NB4 (cell line): ENCODE measurements at places on chromosomes 11 and 22.

DNA sequence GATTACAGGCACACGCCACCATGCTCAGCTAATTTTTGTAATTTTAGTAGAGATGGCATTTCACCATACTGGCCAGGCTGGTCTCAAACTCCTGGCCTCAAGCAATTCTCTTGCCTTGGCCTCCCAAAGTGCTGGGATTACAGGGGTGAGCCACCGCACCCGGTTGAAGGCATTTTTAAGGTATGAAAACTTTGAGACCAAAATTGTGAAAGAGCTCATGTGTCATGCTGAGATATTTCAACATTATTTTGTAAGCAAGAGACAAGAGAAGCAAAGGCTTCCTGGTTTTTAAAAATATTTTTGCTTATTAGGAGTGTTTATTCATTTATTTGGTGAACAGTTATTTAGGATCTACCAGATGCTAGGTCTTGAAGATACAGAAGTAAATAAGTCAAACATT is 6.8 kb downstream of the NHERF4 start:
- peak; percentile 74 for DNase-seq

DNA sequence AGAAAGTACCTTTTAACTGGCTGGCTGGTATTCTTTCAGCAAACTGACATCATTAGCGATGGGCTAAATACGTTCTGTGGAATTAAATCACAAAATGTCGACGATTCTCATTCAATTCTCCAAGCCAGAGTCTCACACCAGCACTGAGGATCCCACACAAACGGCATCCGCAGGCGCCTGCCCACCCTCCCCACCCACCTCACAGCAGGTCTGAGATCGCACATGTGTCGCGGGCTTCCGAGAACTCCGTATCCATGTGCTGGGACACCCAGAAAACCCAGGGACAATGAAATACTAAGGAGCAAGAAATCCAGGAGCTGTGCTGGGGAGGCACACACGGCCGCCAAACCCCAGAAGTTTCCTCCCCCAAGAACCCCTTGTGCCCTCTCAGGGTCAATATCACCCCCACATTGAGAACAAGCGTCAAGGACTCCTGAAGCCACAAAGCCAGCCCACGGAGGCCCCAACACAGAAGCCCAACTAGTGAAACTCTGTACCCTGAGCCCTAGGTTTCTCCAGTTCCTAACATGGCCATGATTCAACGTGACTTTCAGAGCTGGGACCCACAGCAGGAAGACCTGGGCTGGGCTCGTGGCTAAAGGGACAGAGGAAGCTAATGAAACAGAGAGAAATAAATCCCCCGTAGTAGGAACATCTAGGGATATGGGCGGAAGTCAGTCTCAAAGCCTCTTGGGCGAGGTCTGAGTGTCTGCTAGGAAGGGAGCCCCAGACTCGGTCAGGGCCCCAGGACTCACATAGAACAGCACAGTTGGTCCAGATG is 8.0 kb downstream of the TOLLIP start:
- peak; percentile 19 for DNase-seq

DNA sequence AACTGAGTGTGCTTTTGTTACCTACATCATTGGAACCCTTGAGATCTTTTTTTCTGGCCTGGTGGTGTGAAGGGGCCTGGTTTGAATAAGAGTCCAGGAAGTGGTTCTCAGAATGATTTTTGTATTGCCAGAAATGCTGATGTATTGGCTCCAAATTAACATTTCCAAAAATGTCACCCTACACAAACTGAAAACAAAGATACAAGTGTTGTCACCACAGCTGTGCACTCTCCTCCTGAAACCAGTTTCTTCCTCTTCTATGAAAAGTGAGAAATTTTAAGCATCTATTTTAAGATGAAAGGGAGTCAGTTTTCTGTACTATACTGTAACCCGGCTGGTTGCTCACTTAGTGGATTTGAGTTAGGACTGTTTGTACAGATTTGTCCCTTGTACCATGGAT is 218.8 kb downstream of the PGR start:
- DNase-seq = no peak

DNA sequence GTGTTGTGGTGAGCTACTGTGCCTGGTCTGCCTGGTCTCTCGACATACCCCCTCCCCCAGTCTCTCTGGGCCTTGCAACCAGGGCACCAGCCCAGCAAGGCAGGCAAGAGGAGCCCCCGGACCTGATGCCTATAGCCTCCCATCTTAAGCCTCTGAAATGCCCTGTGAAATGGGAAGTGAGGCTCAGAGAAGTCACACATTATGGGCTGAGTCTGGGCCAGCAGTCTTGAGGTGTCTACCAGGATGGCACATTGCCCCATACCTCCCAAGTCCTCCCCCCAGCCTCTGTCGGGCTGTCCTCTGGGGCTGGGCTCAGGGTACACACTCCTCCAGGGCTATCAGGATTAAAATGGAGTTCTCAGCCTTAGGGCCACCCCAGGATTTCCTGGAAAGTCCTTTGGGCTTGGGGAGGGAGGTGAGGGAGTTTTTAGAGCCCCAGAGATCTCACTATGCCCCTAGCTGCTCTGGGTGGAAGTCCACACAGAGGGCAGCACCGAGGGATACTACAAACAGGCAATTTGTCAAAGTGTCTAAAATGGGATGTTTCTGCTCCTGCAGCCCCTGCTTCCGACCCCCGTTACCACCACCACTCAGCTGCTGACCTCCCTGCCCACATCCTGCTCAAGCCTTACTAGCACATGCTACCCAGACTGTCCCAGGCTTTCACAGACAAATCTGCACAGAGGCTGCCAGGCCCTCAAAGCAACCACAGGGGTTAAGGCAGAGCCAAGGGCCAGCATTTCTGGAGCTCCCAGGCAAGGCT is 3.1 kb upstream of the SH3BP1 start:
- DNase-seq = peak; percentile 90

GRCh38 chr11:64759131-64759721 is 548 bp downstream of the PYGM start:
- DNase-seq = no peak

DNA sequence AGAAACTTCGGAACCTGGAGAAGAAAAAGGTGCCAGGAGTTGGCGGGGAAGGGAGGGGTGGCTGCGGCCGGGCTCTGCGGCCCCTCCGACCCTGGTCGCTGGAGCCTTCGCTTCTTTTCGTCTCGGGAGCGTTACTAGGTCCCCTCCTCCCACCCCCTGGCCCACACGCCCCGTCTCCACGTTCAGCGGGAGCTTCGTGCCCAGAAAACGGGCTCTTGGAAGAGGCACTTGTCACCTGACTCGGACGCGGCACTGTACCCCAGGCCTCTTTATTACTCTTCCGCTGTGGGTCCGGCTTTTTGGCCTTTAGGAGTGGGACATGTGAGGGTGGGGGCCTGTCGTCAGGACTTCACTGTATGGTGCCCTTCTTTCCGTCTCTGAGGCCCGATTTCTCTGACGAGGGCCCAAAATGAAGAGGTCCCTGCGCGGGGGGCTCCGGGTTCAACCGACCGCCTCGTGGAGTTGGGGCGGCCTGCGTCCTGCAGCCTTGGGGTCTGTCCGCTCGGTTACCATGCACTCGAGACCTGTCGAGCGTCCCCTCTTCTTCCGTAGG is 1.2 kb downstream of the CAPRIN1 start:
- peak; percentile 48 for DNase-seq

DNA sequence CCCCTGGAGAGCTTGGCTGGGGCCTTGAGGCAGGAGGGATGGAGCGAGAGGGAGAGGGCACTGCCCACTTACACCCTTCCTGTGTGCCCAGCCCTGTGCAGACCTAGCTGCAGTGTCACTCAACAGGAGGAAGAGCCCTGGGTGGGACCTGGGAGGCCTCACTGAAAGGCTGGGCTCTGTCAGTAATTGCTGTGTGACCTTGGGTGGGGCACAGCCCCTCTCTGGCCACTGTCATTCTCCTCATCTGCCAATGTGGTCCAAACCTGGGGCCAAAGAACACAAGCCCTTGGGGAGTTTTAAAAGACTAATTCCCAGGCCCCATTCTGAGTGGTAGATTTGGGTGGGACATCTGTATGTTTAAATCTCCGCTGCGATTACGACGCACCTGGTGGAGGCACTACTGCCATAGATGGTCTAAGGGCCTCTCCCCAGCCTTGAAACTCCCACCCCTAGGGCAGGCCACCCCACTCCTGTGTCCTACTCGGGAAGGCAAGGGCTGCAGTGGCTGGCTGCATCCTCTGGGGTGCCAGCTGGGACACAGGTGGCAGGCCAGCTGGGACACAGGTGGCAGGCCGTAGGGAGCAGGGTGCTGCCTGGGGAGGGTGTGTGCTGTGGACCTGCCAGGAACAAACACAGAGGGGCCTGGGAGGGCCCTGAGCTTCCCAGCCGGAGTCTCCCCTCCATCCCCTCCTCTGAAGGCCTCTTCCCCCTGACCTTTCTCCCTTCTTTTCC is 12.3 kb upstream of the SOX10 start:
- no peak for DNase-seq

DNA sequence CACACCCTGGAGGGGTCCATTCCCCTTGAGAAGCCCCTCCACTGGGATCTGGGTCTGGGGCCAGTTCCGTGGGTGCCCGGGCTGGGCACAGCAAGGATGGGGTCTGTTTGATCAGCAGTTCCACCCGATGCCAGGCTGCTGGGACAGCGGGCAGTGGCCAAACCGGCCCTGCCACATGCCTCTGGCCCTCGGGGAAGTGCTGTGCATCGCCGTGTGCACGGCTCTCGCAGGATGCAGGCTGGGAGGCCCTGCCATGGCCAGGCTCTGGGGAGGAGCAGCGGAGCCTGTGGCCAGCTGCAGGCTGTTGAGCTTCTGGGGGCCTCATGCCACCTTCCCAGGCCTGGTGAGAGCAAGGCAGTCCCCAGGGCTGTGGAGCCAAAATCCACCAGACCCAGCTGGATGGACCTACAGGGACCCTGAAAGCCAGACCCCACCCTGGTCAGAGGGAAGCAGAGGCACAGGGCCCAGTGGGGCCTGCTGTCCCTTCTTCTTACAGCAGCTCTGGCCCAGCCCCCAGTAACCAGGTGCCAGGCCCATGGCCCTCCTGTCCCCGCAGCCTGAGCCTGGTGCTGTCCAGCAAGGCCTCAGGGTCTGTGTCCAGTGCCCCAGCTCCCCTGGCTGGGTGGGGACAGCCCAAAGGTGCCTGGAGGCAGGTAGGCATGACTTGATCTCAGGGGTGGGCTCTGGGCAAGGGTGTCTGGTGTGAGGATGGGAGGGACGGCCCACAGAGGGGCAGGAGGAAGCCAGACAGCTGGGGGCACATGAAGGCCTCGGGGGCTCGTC is 57.3 kb downstream of the WNT7B start:
- no peak for DNase-seq

GRCh38 chr22:32811788-32812545 is 10.5 kb downstream of the TIMP3 start:
- DNase-seq = no peak

DNA sequence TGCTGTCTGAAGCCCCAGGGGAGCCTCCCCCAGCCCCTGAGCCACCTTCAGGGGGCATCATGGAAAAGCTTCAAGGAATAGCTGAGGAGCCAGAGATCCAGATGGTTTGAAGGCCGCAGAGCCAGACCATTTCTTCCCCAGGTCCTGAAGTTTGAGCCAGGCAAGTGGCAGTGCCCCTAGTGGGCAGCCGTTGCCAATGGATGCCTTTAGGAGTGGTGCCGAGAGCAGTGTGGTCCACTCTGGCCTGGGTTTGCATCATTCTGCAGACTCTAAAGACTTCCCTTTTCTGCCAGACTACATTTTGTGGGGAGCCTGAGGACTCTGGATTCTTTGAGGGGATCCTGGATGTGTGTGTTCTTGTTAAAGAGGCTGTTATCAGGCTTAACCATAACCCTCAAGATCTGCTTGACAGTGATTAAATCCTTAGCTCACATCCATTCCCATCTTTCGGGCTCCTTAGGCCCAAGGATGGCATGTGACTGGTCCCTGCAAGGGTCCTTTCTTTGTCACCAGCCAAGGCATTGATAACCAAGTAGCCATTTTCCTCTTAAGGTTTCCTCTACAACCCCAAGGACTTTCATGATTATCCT is 13.1 kb downstream of the HINFP start:
- DNase-seq = peak; percentile 57

GRCh38 chr22:20977516-20978170 is 4.5 kb upstream of the LZTR1 start:
- DNase-seq = no peak

DNA sequence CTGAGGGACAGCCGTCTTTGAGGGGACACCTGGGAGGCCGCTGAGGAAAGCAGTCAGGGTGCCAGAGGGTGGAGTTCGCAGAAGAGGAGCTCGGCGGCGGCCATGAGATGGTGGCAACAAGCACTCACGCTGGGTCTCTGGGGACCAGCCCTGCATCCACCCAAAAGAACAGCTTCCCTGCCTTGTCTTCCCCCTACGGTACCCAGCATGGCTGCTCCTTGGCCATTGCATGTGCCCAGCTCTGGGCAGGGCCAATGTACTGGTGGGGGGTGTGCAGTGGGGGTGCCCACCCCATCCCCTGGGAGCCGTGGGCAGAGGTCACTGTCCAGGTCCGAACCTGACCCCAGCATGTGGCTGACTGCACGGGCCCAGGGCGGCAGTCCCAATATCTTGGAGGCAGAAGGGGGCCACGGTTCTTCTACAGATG is 42.3 kb downstream of the OSBPL5 start:
- DNase-seq = no peak

DNA sequence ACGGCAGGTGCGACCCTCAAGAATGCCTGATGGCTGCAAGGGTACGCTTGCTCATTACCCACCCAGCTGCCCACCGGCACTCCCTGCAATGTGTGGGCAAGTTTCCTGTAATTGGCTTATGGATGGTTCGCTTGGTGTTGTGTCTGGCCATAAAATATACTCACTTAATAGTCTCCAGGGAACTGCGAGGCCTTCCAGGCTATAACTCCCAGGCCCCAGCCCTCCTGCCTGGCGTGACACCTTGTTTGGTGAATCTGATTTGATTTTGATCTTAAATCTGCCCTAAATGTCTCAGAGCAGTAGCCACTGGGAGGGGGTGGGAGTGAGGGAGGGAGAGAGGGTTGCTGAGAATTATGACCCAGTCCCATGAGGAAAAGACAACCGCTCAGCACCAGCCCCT is 572.2 kb downstream of the BUD13 start:
- DNase-seq = no peak

- DNase-seq = no peak
These were observed 37.3 kb downstream of the C11orf96 start for GRCh38 chr11:43979571-43980219.

GRCh38 chr22:24417200-24417599 is 10.2 kb upstream of the ADORA2A start:
- DNase-seq = peak; percentile 50

DNA sequence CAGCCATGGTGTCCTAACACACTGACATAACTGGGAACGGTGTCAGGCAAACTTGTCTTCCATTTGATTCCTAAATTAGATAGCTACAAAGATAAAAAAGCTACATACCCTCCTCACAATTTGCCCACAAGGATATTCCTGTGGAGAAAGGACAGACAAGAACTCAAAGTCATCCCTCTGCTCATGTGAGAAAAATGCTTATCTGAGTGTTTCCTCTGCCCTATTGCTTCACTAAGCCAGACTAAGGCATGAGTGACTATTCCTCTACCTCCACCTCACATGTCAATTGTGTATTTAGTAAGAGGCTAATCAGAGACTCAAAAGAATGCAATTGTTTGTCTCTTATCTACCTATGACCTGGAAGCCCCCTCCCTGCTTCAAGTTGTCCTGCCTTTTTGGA is 247.7 kb downstream of the DDX10 start:
- DNase-seq = no peak

GRCh38 chr11:28842716-28843115 is 734.5 kb downstream of the METTL15 start:
- DNase-seq = no peak
